ENCODE measurements at places on chromosomes 16 and 17.
A peak's percentile ranks its signal among the peaks of the same experiment; 100 is the strongest.

- peak; percentile 6 for DNase-seq
These were observed 17.2 kb upstream of the METRNL start for GRCh38 chr17:83062011-83062817.

GRCh38 chr17:35252651-35253050 lies 9.8 kb downstream of the SLFN5 start:
- no peak for DNase-seq

DNA sequence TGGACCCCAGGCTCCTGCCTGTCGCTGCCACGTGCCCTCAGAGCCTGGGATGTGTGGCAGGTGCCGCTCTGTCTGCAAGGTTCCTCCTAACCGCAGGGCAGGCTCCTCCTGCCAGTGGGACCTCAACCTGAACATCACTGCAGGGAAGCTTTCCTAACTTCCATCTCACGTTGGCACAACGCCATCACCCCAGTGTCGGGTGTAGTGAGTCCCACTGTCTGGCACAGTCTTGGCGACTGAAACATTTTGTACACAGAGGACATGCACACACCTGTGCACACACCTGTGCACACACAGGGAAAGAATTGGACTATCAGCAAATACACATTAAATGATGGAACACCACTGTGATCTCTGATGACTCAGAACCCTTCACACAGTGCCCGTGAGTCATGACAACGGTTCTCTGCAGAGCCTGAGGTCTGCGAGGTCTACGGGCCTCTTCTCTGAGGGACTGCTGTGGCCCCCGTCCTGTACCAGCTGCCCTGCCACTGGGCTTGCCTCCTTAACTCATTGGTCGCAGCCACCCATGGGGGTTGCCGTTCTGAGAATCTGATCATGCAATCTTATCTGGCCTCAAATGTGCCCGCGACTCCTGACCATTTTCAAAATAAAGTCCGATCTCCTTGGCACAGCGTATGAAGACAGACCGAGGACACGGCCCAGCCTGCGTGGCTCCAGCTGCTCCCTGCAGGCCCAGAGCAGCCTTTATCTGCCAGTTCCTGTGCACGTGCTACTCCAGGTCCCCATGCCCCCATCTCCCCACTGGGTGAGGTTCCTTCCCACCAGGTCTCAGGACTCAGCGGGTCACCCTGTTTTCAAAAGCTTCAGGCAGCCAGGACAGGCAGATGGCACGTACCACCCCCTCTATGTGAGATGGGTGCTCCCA lies 7.6 kb downstream of the CCDC57 start:
- DNase-seq, result peak; percentile 50

GRCh38 chr17:27518545-27519521 lies 62.6 kb downstream of the KSR1 start:
- no peak for DNase-seq

DNA sequence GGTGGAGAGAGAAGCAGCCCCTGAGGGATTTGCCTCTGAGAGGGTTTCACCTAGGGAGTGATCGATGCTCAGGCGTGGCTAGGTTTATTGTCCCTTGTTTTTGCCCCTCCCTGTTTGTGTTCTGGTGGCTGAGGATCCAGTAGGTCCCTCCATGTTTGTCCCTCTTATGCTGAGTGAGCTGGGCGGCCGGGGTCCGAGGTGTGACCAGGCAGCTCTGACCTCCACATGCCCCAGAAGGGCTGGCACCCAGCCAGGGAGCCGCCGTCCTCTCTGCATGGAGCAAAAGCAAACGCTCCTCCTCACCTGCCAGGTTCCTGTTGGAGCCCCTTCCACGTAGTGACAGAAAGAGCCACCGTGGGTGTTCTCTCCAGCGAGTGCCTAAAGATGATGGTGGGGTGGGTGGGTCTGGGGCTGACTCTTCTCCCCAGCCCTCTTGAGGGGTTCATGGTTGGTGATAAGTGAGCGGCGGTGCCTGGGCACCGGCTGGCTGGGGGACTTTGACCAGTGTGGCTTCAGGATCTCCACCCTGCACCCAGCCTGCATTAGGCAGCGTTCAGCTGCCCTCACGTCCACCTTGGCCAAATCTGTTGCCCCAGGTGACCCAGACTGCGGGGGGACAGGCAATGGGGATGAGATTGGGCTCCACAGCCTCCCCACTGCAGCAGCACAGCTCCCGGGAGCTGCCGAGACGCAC lies 14.1 kb upstream of the NUDT16L1 start:
- DNase-seq, result no peak
